ENCODE measurements at places on chromosomes 2 and 18. TPM values are rescaled to one million over a fixed set of nuclear protein-coding genes. Genes with fewer than 3 reads are reported as not detected.

GRCh38 chr2:100902817-100903405, 83.0 kb downstream of the NPAS2 start:
- DNase-seq, result no peak

DNA sequence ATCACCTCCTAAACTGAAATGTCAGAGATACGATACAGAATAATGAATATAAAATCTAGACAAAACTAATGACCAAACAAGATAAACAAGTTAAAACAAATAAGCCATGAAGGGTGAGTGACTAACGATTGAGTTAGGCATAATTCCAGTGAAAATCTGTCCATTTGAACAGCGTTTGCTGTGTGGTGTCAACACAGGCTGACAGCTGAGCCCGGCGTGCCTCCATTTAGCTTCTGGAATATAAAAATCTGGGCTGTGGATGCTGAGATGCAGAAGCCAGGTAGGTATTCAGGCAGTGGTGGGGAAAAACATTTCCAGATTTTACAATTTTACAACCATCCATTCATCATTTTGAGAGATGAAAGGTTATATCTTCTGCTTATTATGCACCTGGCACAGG, 2041.4 kb upstream of the CELF4 start:
- DNase-seq, result no peak

DNA sequence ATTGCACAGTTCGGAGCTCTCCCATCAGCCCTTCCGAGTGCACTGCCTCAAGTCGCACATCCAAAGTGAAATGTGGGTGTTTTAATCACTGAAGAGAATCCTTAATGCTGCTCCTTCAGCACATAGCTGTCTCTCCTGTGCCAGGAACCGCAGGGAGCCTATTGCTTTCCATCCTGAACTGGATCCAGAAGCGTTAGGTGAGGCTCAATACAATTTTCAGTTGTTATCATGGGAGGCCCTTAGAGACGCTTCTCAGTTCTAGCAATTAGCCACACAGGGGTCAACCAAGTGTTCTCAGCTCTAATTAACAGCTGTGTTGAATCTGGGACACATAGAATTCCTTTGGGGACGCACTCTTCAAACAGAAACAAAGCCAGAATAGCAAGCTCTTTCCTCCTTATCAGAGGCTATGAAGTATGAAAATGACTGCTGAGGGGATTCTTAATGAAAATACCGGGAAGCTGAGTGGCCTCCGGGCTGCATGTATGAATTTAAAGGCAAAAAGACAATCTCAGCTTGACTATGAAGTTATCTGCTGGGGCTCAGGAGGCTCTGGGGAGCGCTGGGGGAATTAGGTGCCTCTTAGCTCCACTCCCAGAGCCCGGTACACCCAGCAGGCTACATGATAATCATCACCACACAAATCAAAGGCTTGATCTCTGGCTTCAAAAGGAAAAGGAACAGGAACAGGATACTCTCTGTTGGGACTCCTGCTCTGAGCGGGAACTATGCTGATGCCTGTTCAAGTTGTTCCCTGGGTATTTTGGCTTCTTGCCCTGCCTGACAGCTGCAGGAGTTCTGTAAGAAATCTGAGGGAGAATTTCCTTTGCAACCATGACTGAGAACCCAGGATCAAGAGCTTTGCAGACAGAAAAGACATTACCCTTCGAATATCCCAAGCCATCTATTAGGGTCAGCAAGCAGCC, 55.4 kb upstream of the NCOA1 start:
- peak; percentile 76 for DNase-seq

ADAM17 gene
- total RNA-seq, result 16.2 TPM
